ENCODE measurements at places on chromosomes 13 and 19.

- H3K4me3 ChIP-seq: no peak overlapping the region
- no peak overlapping the region for H3K27ac ChIP-seq
- no peaks in the 10 kb centered on the region for H3K36me3 ChIP-seq
- no peaks in the 10 kb centered on the region for H3K4me1 ChIP-seq
- no peaks in the 10 kb centered on the region for H3K27me3 ChIP-seq
Measured at GRCh38 chr13:23915308-23915707, 18.0 kb upstream of the C1QTNF9B start.

GRCh38 chr19:50793558-50794065 is 3.4 kb downstream of the ACP4 start:
- no peak overlapping the region for H3K27ac ChIP-seq
- peaks cover 17% of the 10 kb centered on the region for H3K36me3 ChIP-seq
- no peaks in the 10 kb centered on the region for H3K4me1 ChIP-seq
- H3K27me3 ChIP-seq: no peaks in the 10 kb centered on the region
- DNase-seq: no peak
- no peak overlapping the region for H3K4me3 ChIP-seq

- no peak overlapping the region for H3K4me3 ChIP-seq
- no peaks in the 10 kb centered on the region for H3K36me3 ChIP-seq
- no peaks in the 10 kb centered on the region for H3K4me1 ChIP-seq
- no peak overlapping the region for H3K27ac ChIP-seq
- peaks cover 7% of the 10 kb centered on the region for H3K27me3 ChIP-seq
- no peak for DNase-seq
Measured at GRCh38 chr13:29703421-29703820, 107.9 kb upstream of the SLC7A1 start.

- no peak overlapping the region for H3K4me3 ChIP-seq
- DNase-seq: peak; percentile 88
- peaks cover 10% of the 10 kb centered on the region for H3K4me1 ChIP-seq
- H3K27me3 ChIP-seq: no peaks in the 10 kb centered on the region
- peak overlapping the region; percentile 45 for H3K27ac ChIP-seq
- H3K36me3 ChIP-seq: no peaks in the 10 kb centered on the region
Measured at GRCh38 chr13:46633416-46633815, 80.4 kb downstream of the LRCH1 start.

DNA sequence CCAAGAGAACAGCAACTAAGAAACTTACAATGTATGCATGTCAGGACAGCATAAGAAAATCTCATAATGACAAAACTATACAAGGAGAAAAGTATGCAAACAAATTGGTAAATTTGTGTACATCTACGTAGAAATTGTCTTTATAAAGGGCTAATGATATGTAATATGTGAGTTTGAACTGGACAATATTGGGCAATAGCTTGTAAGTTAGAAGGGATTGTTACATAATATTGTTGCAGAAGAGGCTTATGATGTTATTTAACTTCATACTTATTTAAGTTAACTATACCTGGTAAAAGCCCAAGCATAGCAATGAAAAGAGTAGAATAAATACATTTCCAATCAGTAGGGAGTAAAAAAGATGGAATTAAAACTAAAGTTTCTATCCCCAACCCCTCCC is 134.0 kb downstream of the MAB21L1 start:
- no peaks in the 10 kb centered on the region for H3K4me1 ChIP-seq
- H3K36me3 ChIP-seq: no peaks in the 10 kb centered on the region
- no peak overlapping the region for H3K27ac ChIP-seq
- H3K27me3 ChIP-seq: no peaks in the 10 kb centered on the region
- no peak overlapping the region for H3K4me3 ChIP-seq
- DNase-seq: no peak

DNA sequence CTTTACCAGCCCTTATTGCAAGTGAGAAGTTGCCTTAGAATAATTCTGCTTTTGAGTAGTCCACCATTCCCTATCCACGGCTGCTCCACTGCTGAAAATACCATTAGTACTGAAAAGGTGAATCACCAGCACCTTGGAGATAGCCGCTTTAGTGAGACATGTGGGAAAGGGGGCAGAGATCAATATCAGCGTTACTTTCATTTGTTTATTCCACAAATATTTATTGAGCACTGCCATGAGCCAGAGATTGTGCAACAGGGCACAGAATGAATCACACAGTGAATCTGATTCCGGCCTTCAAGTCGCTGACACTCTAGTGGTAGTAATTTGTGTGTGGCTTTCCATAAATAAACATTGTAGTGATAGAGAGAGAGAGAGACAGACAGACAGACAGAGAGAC is 31.5 kb upstream of the MYO16 start:
- no peaks in the 10 kb centered on the region for H3K36me3 ChIP-seq
- DNase-seq: no peak
- no peak overlapping the region for H3K4me3 ChIP-seq
- H3K4me1 ChIP-seq: no peaks in the 10 kb centered on the region
- H3K27me3 ChIP-seq: no peaks in the 10 kb centered on the region

All from IMR-90 (cell line).